ENCODE measurements at places on chromosomes 7 and 10. TPM values are rescaled to one million over a fixed set of nuclear protein-coding genes. Genes with fewer than 3 reads are reported as not detected.

Gene ACBD5
- total RNA-seq: 14.1 TPM

Gene CCDC172
- not detected for total RNA-seq

Gene MMD2
- not detected for total RNA-seq

Gene SPDYE18
- total RNA-seq: not detected

Gene IRF5
- 0.16 TPM for total RNA-seq
